ENCODE measurements at places on chromosomes 13 and 19. TPM values are rescaled to one million over a fixed set of nuclear protein-coding genes. Genes with fewer than 3 reads are reported as not detected.

Gene MCEMP1
- total RNA-seq = not detected

Gene OR2Z1
- total RNA-seq = not detected

DNA sequence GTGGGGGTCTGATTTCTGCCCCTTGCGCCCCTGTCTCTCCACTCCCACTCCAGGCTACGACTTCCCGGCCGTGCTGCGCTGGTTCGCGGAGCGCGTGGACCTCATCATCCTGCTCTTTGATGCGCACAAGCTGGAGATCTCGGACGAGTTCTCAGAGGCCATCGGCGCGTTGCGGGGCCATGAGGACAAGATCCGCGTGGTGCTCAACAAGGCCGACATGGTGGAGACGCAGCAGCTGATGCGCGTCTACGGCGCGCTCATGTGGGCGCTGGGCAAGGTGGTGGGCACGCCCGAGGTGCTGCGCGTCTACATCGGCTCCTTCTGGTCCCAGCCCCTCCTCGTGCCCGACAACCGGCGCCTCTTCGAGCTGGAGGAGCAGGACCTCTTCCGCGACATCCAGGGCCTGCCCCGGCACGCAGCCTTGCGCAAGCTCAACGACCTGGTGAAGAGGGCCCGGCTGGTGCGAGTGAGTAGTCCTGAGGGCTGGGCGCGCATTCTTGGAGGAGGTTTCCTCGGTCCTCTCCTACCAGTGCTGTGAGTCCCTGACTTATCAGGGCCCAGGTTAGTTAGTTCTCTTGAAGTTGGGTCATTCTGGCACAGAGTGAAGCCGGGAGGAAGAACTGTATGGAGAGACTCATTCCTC lies 12.7 kb downstream of the EHD2 start:
- H3K4me3 ChIP-seq = no peak overlapping the region
- no peaks in the 10 kb centered on the region for H3K27me3 ChIP-seq
- peaks cover 26% of the 10 kb centered on the region for H3K4me1 ChIP-seq

GRCh38 chr19:42322305-42322704 lies 3.1 kb upstream of the MEGF8 start:
- no peak for DNase-seq
- no peaks in the 10 kb centered on the region for H3K36me3 ChIP-seq
- no peaks in the 10 kb centered on the region for H3K27me3 ChIP-seq

- no peaks in the 10 kb centered on the region for H3K27me3 ChIP-seq
- H3K4me1 ChIP-seq = no peaks in the 10 kb centered on the region
- H3K27ac ChIP-seq = no peak overlapping the region
Observed at GRCh38 chr19:28122734-28123133, 1090.2 kb downstream of the UQCRFS1 start.

DNA sequence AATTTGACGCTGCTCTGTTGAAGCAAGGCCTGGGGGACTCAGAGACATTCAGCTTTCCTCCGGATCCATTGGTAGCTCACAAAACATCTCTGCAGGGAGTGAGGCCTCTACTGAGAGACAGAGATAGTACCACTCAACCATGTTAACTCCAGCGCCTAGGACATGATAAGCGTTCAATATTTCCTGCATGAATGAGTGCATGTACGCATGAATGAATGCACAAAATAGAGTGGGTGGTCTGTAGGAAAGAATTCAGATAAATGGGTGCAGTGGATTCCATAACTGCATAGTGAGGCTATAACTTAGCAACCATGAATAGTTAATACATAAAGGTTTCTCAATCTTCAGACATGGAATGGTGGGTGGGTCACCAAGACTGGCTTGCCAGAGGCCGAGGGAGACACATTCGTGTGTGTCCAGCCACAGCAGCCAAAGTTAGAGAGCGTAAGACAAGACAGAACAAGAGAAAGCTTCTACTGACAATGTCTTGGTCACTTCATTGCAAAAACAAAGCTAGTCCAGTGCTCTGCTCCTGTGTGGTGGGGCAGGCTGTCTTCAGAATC lies 36.3 kb upstream of the RCBTB2 start:
- no peak for DNase-seq
- no peak overlapping the region for H3K4me3 ChIP-seq
- H3K4me1 ChIP-seq = 0 out of 2 replicates have a peak, but pooled peaks cover 4% of the 10 kb centered on the region

- H3K27me3 ChIP-seq = no peaks in the 10 kb centered on the region
- no peak overlapping the region for H3K4me3 ChIP-seq
- no peaks in the 10 kb centered on the region for H3K36me3 ChIP-seq
Observed at GRCh38 chr13:64078025-64078424, 2662.4 kb upstream of the PCDH20 start.

DNA sequence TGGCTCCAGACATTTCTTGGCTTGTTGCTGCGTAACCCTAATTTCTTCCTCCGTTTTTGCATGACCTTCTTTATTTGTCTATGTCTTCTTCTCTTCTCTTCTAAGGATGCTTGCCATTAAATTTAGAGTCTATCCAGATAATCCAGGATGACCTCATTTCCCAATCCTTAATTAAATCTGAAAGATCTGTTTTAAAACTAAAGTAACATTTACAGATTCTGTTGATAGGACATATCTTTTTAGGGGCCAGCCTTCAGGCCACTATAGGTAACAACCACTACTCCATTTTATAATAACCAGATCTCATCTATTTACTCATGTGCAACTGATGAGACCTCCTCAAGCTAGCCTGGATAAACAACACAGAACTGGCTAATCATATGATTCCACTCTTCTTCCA lies 490.5 kb upstream of the SLC10A2 start:
- H3K4me3 ChIP-seq = no peak overlapping the region
- no peaks in the 10 kb centered on the region for H3K4me1 ChIP-seq
- DNase-seq = no peak
- H3K27me3 ChIP-seq = no peaks in the 10 kb centered on the region

DNA sequence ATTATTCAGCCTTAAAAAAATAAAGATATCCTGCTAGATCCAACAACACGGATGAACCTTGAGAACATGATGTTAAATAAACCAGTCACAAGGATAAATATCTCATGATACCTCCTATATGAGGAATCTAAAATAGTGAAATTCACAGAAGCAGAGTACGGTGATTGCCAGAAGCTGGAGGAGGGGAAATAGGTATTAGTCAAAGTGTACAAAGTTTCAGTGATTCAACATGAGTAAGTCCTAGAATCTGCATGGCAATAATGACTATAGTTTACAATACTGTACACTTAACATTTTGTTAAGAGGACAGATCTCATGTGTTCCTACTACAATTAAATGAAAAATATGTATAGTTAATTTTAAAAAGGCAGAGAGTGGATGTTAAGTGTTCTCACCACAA lies 206.6 kb upstream of the SLC10A2 start:
- DNase-seq = peak; percentile 67
- no peaks in the 10 kb centered on the region for H3K36me3 ChIP-seq
- peaks cover 19% of the 10 kb centered on the region for H3K4me1 ChIP-seq

DNA sequence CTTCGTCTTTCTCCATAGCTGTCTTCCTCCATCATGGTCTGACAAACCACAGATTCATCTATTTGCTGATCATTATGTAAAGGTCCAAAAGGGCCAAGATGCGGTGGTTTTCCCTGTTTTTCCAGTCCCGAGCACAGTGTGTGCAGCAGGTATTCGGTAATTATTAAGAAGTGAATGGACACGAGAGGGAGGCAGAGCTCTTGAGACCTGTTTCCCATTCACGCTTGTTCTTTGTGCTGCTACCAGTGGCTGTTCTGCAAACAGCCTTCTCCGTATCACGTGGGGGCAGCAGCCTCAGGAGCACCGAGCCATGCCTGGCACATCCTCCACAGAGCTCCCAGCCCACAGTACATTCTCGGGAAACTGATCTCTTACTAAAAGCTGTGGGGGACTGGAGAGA lies 50.3 kb downstream of the CCDC70 start:
- H3K27me3 ChIP-seq = no peaks in the 10 kb centered on the region
- H3K27ac ChIP-seq = no peak overlapping the region

DNA sequence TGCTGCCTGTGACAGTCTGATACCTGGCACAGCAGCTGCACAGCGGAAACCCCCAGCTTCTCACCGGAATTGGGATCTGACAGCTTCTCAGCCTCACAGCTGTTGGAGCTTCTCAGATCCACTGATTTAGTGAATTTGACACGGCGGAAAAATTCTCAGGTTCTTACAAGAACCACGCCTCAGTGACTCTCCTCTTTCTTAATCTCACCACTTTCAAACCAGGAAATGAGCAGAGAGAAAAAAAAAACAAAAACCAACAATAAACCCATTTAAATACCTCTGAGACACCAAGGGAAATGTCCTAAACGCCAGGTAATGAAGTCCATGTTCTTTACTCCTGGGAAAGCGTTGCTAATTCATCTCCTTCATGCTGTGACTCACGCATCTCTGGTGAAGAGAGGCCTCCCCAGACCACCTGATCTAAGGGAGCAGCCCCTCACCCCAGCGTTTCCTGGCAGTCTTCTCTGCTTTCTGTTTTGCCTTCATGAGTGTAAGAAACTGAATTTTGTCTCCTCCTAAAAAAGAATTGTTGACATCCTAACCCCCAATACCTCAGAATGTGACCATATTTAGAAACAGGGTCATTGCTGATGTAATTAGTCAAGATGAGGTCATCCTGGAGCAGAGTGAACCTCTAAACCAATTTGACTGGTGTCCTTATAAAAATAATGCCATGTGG lies 15.9 kb upstream of the IZUMO2 start:
- H3K4me1 ChIP-seq = peaks cover 9% of the 10 kb centered on the region
- H3K36me3 ChIP-seq = no peaks in the 10 kb centered on the region
- no peaks in the 10 kb centered on the region for H3K27me3 ChIP-seq

DNA sequence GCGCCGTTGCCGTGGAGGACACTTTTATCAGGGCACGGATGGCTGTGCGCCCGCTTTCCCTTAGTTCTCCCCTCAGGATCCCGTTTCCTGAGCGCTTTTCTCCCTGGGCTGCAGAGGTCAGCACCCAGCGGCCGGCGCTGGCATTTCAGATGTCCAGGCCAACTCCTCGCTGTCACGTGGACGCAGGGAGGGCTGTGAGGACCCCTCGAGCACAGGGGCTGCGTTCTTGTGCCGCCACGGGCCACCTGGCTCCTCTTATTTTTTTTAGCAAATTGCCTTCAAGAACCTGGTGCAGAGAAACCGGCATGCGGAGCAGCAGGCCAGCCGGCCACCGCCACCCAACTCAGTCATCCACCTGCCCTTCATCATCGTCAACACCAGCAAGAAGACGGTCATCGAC lies 22.3 kb downstream of the ATP4B start:
- H3K4me1 ChIP-seq = no peaks in the 10 kb centered on the region
- no peaks in the 10 kb centered on the region for H3K27me3 ChIP-seq
- H3K27ac ChIP-seq = no peak overlapping the region
- DNase-seq = no peak
- peaks cover 31% of the 10 kb centered on the region for H3K36me3 ChIP-seq

GRCh38 chr13:22040810-22041364 lies 370.0 kb downstream of the FGF9 start:
- no peak overlapping the region for H3K27ac ChIP-seq
- H3K36me3 ChIP-seq = no peaks in the 10 kb centered on the region
- H3K27me3 ChIP-seq = no peaks in the 10 kb centered on the region
- H3K4me3 ChIP-seq = no peak overlapping the region
- no peak for DNase-seq
- H3K4me1 ChIP-seq = no peaks in the 10 kb centered on the region

DNA sequence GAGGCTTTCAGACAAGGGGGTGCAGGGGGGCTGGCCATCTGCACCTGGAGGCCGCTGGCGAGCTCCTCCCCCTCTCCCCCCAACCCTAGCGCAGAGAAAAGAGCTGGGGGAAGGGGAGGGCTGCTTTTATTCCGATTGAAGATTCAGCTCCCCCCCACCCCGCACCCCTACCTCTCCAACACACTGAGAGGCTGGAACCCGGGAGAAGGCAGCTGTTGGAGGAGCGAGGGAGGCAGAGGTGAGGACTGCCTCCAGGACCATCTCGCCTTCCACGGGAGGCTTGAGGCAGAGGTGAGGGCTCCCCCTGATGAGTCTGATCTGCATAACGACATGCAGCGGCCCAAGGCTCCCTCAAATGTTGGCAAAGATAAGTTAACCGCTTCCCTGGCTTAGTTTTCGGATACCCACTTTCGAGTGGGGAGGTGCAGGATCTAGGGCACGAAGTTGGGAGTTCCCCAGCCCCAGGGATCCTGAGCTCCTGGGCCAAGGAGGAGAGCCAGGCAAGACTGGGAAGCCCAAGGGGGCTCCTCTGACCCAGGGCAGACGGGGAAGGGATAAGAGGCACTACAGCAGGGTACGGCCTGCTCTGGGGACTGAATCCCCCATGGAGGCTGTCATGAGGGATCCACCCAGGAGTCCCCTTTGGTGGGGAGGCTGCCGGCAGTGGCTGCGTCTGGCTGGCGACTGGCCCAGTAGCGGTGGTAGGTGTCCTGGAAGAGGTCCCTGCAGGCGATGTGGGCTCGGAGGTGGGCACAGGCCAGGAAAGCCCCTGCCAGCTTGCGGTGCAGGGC lies 1.2 kb upstream of the NUMBL start:
- no peaks in the 10 kb centered on the region for H3K27me3 ChIP-seq
- DNase-seq = no peak
- H3K27ac ChIP-seq = peak overlapping the region; percentile 84
- H3K4me3 ChIP-seq = peak overlapping the region; percentile 70
- peaks cover 24% of the 10 kb centered on the region for H3K4me1 ChIP-seq

DNA sequence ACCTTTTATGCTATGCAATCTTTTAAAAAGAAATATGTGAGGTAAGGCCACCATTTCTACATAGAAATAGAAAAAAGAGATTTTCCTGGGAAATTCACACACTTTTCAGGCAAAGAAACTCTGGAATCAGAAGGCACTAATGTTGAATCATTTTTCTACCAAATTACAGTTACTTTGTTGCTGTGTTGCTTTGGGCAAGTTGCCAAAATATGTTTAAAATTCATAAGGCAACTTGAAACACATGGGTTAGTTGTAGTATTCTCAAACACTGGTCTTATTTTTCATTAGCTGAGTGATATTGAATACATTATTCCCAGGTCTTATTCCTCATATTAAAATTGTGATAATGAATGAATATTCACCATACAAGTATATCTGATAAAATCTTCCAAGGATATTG lies 195.0 kb upstream of the SLITRK1 start:
- no peaks in the 10 kb centered on the region for H3K36me3 ChIP-seq
- no peaks in the 10 kb centered on the region for H3K4me1 ChIP-seq
- no peak overlapping the region for H3K27ac ChIP-seq

DNA sequence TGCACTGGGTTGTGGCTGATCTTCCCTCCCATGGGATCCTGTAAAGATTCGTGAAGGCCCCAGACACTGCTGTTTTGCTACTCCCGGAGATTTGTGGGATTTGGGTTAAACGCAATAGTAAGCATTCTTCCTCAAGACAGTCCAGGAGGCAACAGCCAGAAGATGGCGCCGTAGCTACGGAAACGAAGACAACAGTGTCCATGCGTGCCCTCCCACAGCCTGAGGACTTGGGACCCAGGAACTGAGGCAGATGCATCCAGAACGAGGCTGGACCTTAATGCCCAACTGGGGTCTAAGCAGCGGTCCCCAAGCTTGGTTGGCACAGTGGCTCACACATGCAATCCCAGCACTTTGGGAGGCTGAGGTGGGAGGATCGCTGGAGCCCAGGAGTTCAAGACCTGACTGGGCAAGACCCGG lies 57.6 kb upstream of the ZNF507 start:
- no peak overlapping the region for H3K27ac ChIP-seq
- peak; percentile 60 for DNase-seq
- H3K36me3 ChIP-seq = no peaks in the 10 kb centered on the region

DNA sequence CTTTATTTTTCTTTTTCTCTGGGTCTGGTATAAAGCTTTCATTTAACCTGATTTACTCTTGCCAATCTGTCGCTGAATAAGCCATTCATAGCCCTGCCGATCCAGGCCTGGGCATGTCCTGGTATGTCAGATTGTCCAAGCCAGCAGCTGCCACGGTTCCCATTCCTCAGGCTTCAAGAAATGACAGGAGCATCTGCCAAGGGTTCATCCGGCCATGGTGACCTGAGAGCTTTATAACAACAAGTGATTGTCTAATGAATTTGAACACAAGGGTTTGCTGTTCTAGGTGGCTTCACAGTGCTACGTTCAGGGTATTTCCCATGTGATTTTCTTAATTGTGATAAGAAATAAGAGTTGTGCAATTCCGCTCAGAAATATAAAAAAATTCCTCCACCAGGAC lies 20.0 kb downstream of the PNMA8A start:
- no peak overlapping the region for H3K4me3 ChIP-seq
- H3K27me3 ChIP-seq = no peaks in the 10 kb centered on the region
- no peak for DNase-seq
- H3K36me3 ChIP-seq = no peaks in the 10 kb centered on the region
- no peak overlapping the region for H3K27ac ChIP-seq
